Cortex of kidney (tissue), 1 donor: ENCODE measurements at places on chromosomes 5 and 9.

GRCh38 chr5:148938522-148938882 is 112.1 kb downstream of the ADRB2 start:
- DNase-seq = no peak

- DNase-seq = no peak
Observed at GRCh38 chr5:52997424-52997823, 8.3 kb downstream of the ITGA2 start.

DNA sequence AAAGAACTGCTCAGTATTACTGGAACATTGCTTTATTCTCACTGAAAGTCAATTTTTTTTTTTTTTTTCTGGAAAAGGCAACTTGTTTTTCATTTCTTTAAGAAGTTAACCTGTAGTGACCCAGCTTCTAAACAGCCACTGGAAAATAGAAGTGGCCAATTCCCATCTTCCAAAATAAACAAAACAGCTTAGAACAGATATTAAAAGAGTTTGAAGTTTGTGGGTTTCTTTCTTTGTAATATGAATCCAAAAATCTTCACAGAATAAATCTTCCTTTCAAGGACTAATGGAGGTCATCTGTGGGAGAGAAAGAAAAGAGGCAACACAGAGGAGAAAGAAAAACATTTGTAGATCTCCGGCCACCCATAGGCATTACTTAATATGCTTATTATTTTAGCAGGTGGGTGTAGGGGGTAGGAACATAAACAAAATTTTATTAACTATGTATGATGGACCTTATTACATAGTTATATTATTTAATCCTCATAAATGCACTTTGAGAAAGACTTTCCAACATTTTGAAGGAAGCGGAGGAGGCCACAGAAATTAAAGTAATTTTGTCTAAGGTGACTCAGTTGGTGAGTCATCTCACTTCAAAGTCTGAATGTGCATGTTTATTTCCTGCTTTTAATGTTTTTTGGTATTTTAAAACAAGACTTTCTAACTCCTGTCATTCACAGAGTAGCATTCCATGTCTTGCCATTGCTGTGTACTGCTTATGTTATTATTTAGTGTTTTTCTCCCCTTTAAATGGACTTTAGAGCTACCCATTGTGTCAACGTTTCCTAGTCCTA is 1791.8 kb upstream of the WWC1 start:
- DNase-seq = no peak

DNA sequence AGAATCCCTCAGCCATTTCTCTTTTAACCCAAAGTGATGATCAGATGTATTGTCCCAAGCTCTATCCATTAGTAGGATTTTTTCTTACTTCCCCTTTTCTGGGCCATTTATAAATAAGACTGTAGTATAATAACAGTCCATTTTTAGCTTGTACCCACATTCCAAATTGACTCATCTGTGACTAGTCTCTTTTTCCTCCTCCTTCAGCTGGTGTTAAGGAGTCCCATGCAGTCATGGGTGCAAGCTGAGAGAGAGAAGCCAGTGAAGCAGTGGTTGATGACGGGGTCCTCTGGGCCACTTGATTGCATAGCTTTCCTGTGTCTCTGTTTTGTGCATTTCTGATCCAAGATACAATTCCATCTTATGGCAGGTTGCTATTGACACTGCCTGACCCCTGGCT is 476.0 kb upstream of the CD180 start:
- no peak for DNase-seq

- no peak for DNase-seq
Observed at GRCh38 chr5:81829242-81829641, 78.3 kb upstream of the SSBP2 start.

DNA sequence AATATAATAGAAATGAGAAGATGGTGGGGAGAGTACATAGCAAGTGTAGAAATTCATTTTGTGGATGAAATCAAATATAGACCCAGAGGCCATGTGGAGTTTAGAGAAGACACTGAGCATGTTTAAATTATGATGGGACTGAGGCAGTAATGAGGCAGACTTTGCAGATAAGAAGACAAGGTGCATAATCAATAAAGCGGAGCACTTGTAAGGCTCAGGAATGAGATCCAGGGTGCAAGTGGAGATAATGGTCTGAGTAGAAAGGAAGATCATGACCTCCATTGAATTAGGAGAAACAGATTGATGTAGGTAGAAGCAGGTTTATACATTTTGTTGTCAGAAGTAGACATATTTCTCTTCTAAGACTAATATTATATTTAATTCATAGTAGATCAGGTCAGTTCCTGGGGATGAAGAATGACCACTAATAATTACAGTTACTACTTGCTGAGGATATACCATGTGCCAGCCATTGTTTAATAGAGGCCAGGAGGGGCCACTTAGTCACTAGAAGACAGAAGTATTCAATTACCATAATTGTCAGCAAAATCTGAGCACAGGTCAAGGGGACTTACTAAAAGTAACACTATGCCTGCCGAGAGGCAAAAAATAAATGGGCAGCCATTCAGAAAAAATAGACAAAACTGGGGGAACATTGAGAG is 479.8 kb downstream of the DNAH5 start:
- no peak for DNase-seq

GRCh38 chr5:61320860-61321259 is 11.2 kb upstream of the ZSWIM6 start:
- no peak for DNase-seq

- DNase-seq = no peak
Observed at GRCh38 chr9:131781069-131781468, 41.2 kb upstream of the RAPGEF1 start.

DNA sequence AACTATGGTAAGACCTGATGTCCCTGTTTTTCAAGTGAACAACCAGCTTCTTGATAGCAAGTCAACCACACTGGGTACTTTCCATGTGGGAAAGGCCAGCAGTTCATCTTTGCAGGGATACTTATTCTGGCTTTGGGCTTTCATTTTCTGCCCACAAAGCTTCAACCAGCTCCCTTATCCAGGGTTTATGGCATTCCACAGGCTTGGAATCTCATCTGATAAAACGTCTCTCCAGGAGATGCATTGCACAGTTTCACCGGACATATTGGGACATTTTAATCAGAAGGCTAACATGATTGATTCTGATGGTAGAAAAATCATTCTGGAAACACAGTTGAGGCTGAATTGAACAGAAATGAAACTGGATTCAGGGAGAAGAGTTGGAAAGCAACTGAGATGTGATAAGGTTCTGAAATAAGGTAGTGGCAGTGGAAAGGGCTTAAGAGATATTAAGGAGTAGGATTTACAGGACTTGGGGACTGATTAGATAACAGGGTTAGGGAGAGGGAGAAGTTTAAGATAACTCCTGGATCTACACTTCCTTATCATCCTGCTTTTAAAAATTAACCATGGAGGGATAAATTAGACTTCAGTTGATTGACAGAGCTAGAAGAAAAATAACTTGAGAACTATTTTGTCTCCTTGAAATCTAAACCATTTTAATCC is 195.8 kb upstream of the FBXL7 start:
- no peak for DNase-seq

GRCh38 chr9:19615036-19615624 is 173.7 kb downstream of the SLC24A2 start:
- DNase-seq = no peak

DNA sequence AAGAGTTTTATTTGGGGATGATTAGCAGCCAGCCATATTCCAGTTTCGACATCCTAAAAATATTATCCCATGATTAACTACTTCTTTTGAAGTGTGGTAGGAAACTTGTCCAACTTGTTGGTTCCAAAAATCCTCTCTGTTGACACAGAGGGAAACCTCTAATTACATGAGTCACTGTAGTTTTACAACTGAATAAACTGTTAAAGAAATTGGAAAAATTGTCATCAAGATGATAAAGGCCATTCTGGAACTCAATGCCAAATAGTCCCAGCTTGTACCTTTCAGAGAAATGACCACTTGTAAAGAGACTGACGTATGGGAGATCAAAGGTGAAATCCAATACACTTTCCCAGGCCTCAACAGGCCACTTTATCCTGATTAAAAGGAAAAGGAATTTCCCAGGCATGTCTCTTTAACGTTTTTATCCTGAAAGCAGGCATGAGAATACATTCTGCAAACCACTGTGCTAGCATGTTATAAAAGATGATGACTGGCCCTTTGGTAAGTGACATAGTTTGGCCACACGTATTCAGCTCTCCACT is 261.6 kb downstream of the GLIS3 start:
- no peak for DNase-seq
